ENCODE measurements at places on chromosomes 6 and 20.

DNA sequence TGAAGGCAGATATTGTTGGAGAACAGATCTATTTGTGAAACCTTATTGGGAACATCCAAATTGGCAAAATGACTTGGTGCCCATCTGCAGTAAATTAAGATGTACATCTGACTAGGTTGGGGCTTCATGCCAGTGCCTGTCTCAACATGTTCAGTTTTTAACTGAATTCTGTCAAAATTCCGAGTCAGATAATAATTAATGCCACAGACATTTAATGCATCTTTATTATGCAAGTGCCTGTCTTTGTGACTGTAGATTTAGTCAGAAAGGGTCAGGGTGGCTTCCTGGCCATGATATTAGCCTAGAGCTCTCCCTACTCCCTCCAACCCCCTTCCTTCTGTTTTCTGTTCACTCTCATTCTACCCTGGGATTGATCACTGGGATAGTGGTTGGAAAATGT, 199.3 kb upstream of the FLRT3 start:
- DNase-seq: no peak

DNA sequence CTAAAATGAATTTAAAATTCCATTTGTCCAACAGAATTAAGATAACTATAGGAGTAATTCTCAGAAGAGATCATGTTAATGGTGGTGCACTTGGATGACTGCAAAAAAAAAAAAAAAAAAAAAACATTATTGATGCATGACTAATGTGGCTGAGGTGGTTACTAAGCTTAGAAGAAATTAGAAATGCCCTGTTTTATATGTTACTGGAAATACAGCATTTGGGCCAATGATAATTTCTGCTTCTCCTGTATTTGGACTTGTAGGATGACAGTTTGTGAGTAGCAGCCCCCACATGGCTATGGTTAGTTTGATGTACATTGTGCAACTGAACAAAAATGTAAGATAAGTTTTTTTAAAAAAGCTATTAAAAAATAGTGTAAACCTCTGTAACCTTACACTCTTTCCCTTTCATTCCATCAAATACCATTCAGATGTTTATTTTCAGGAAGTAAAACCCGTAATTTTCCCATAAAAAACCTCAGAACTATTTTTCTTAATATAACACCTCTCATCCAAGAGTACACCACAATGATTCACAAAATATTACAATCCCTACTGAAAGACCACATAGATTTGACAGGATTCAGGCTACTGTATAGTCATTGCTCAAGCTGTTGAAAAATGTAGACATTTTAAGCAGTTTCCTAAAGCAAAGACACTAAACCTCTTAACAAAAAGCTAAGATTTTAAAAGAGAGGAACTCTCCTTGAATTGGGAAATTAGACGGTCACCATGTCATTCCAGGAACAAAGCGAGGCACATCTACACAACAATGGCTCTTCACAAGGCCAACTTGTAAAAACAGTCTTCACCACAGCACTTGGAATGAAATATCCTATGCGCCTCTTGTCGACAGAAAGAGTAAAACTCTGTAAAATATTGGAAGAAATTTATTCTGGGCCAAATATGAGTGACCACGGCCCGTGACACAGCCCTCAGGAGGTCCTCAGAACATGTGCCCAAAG, 83.0 kb downstream of the WDR27 start:
- no peak for DNase-seq

GRCh38 chr6:11947063-11947462, 65.0 kb upstream of the HIVEP1 start:
- DNase-seq: no peak

GRCh38 chr6:30554962-30555815, 1.1 kb downstream of the GNL1 start:
- peak; percentile 80 for DNase-seq

DNA sequence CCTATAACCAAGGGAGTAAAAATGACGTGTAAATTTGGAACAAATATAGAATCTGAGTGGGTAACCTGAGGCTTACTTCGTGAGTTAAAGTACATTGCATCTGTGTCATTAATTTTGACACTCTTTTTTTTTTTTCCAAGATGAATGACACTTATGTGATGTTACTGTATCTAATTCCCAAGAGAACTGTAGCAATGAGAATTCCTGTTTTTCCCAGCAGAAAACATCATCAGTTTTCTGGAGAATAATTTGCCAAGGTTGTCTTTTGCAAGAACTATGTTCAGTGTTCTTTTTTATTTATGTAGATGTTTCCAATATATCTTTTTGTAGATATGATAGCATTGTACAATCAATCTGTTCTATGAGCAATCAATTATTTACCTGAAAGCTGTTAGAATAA, 283.6 kb downstream of the ARHGAP18 start:
- DNase-seq: no peak

- no peak for DNase-seq
Observed at GRCh38 chr6:79670789-79671188, 39.7 kb downstream of the SH3BGRL2 start.

DNA sequence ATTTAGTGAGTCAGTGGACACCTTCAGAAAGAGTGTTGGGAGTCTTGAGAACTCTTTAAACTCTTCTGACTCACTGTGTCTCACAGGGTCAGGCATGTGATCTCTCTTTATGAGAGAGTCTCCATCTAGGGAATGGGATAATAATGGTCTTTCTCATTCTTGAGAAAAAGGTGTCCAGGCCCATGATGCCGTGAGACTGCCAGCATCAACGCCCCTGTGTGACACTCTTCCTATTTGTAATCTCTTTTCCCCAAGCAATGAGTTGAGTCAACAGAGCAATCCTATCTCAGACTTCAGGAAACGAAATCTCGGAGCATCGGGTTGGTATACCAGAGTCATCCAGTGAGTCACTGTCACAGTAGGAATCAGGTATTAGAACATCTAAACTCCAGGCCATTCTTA, 82.3 kb upstream of the BMP2 start:
- DNase-seq: no peak

DNA sequence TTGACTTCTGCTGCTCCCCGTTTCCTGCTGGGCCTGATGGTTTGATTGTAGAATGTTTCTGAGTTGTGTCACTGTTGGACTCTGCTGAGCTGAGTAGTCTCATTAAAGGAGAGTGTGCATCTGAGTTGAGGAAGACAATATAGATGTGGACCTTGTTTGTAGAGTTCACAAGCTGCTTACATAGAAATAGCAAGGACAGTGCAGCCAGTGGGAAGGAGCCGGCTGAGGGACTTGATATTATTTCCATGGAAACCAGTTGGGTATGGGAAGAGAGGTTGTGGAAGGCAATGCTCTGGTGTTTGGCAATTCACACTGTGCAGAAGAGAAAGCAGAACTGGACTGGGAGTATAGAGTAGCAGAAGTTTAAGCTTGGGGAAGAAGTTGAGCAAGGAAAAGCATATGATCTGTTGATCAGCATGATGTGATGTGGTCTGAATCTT, 14.8 kb downstream of the IGF2R start:
- no peak for DNase-seq

GRCh38 chr20:48120120-48120519, 334.8 kb upstream of the SULF2 start:
- DNase-seq: no peak

DNA sequence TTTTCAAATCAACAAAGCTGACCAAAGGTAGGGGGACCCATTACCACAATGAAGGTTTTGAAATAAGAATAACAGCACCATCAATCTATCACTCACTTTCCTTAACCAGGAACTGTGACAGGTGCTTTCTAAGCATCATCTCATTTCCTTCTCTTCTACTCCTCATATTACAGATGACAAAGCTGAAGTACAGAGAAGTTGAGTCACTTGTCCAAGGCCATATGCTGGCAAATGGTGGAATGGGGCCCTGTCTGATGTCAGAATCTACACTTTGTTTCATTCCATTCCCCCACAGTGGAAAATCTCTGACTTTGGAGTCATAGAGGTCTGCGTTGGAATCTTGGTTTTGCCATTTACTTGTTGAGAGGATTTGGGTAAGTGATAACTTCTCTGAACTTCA, 222.5 kb upstream of the LRFN2 start:
- no peak for DNase-seq

DNA sequence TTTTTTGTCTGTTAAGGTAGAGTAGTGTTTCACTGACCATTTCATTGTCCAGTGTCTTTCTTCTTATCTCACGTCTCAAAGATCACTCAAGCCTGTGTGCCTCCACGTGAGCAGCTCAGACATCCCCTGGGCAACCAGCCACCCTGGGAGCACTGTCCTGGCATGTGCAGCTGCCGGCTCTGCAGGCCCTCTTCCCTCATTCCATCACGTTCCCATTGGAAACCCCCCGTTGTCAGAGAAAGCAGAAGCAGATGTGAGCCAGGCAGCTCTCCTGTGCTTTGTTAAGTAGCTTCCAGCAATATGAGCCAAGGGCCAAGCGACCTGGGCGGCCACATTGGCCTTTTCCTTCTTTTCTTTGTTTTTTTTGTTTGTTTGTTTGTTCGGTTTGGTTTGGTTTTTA, 233.2 kb upstream of the SYNDIG1 start:
- DNase-seq: no peak

DNA sequence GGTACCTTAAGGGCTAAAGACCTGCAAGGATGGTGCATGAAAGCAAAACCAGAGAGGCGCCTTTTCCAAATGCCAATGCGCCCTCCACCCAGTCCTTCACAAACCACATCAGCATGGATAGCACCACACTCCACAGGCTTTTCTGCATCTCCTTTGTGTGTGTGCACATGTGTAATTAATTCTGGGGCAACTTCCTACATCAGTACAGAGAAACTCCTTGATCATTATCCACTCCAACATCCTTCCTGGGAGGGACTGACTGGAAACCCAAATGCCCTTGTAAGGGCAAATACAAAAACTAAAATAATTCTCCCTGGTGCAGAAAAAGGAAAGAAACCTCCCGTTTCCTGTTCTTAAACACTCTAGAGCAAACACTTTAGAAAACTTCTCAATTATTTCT, 10.8 kb downstream of the SLC52A3 start:
- DNase-seq: no peak

- DNase-seq: no peak
Observed at GRCh38 chr6:130696806-130697205, 130.4 kb upstream of the SMLR1 start.

Measured in sciatic nerve (tissue), 2 donors.